Activated naive CD8-positive, alpha-beta T cell treated with anti-CD3 and anti-CD28 coated beads, Interleukin-2, amount 10 ng/mL, durations not matched to agents 7 days and 5 days (primary cell): ENCODE measurements at places on chromosomes 1 and 21.

- H3K4me3 ChIP-seq: no peak overlapping the region
- H3K27ac ChIP-seq: no peak overlapping the region
- DNase-seq: no peak
- no peaks in the 10 kb centered on the region for H3K27me3 ChIP-seq
- peaks cover 11% of the 10 kb centered on the region for H3K4me1 ChIP-seq
- H3K36me3 ChIP-seq: peaks cover 6% of the 10 kb centered on the region
Observed at GRCh38 chr1:51624855-51625254, 8.0 kb downstream of the OSBPL9 start.

DNA sequence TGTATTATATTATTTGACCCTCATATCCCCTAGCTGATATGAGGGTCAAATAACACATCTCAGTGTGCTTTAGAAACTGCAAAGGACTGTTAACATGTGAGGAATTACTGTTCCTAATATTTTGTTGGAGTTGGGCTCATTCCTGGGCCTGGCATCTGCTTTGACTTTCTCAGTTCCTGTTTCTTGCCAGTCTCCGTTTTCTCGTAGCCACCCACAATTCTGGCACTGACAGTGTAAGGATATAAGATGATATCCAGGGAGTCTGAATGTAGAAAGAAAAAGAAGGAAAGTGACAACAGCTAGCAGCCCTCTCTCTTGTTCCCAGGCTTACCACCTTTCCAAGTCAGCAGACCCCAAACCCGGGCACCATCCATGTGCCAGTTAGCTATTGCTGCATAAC lies 54.4 kb upstream of the SCMH1 start:
- DNase-seq: no peak
- H3K27ac ChIP-seq: no peak overlapping the region
- no peaks in the 10 kb centered on the region for H3K36me3 ChIP-seq
- no peaks in the 10 kb centered on the region for H3K4me1 ChIP-seq
- H3K27me3 ChIP-seq: peaks cover 18% of the 10 kb centered on the region
- no peak overlapping the region for H3K4me3 ChIP-seq

DNA sequence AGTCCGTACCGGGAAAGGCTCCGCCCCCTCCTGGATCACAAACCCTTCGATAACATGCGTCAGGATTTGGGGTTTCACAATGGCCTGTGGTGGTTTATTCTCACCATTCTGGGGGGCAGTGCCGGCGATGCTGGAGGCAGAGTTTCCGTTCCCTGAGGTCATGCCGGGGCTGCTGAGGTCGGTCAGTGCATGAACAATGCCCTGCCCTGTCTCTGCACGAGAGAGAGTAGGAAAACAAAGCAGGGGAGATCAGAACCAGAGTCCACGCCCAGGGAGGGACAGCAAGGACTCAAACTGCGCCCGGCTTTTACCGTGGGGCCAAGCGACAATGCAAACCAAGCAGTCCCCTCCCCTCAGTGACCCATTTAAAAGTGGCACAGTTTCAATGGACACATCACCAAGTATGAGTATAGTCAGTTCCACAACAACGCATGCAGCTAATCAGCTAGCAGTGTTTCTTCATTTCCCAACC lies 13.2 kb upstream of the A3GALT2 start:
- DNase-seq: no peak
- H3K27ac ChIP-seq: no peak overlapping the region
- peaks cover 15% of the 10 kb centered on the region for H3K4me1 ChIP-seq
- no peak overlapping the region for H3K4me3 ChIP-seq
- no peaks in the 10 kb centered on the region for H3K27me3 ChIP-seq

- peak overlapping the region; percentile 69 for H3K27ac ChIP-seq
- H3K4me1 ChIP-seq: peaks cover 37% of the 10 kb centered on the region
- peak overlapping the region; percentile 82 for H3K4me3 ChIP-seq
- H3K27me3 ChIP-seq: no peaks in the 10 kb centered on the region
- no peak for DNase-seq
- H3K36me3 ChIP-seq: no peaks in the 10 kb centered on the region
Observed at GRCh38 chr1:153985341-153985912, 712 bp downstream of the RAB13 start.

- no peak for DNase-seq
- no peak overlapping the region for H3K27ac ChIP-seq
- no peak overlapping the region for H3K4me3 ChIP-seq
- H3K4me1 ChIP-seq: no peaks in the 10 kb centered on the region
Observed at GRCh38 chr1:82168482-82168881, 367.7 kb downstream of the ADGRL2 start.

- peak; percentile 46 for DNase-seq
- H3K4me1 ChIP-seq: peaks cover 6% of the 10 kb centered on the region
- H3K4me3 ChIP-seq: peak overlapping the region; percentile 32
- H3K36me3 ChIP-seq: no peaks in the 10 kb centered on the region
- H3K27me3 ChIP-seq: peaks cover 2% of the 10 kb centered on the region
Observed at GRCh38 chr21:44503901-44504399, 36.0 kb downstream of the KRTAP10-1 start.

- H3K4me3 ChIP-seq: no peak overlapping the region
- no peak overlapping the region for H3K27ac ChIP-seq
- DNase-seq: no peak
- no peaks in the 10 kb centered on the region for H3K36me3 ChIP-seq
- no peaks in the 10 kb centered on the region for H3K27me3 ChIP-seq
Observed at GRCh38 chr1:188406636-188407035, 1577.9 kb downstream of the PLA2G4A start.

- no peak overlapping the region for H3K4me3 ChIP-seq
- DNase-seq: no peak
- H3K27ac ChIP-seq: no peak overlapping the region
Observed at GRCh38 chr1:226945106-226945857, 5.2 kb downstream of the COQ8A start.

GRCh38 chr1:22717037-22717760 lies 6.6 kb downstream of the EPHB2 start:
- H3K4me3 ChIP-seq: no peak overlapping the region
- H3K27me3 ChIP-seq: peaks cover 34% of the 10 kb centered on the region

DNA sequence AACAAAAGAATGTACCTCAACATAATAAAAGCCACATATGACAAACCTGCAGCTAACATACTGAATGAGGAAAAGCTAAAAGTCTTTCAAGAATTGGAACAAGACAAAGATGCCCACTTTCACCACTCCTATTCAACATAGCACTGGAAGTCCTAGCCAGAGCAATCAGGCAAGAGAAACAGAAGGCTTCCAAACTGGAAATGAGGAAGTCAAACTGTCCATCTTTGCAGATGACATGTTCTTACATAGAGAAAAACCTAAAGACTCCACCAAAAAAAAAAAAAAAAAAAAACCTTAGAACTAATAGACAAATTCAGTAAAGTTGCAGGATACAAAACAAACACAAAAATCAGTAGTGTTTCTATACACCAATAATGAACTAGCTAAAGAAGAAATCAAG lies 20.2 kb downstream of the NSL1 start:
- no peak overlapping the region for H3K4me3 ChIP-seq
- peaks cover 69% of the 10 kb centered on the region for H3K36me3 ChIP-seq
- no peak for DNase-seq

- peak overlapping the region; percentile 99 for H3K4me3 ChIP-seq
- H3K36me3 ChIP-seq: peaks cover 30% of the 10 kb centered on the region
- no peak for DNase-seq
- no peaks in the 10 kb centered on the region for H3K27me3 ChIP-seq
- peaks cover 27% of the 10 kb centered on the region for H3K4me1 ChIP-seq
- H3K27ac ChIP-seq: peak overlapping the region; percentile 100
Observed at GRCh38 chr1:84505493-84506001, 639 bp upstream of the SPATA1 start.

GRCh38 chr1:206798384-206798996 lies 26.2 kb upstream of the IL10 start:
- peaks cover 23% of the 10 kb centered on the region for H3K27me3 ChIP-seq
- no peak overlapping the region for H3K4me3 ChIP-seq

- H3K27me3 ChIP-seq: peaks cover 5% of the 10 kb centered on the region
- H3K27ac ChIP-seq: no peak overlapping the region
- no peaks in the 10 kb centered on the region for H3K36me3 ChIP-seq
- H3K4me1 ChIP-seq: no peaks in the 10 kb centered on the region
- H3K4me3 ChIP-seq: no peak overlapping the region
Observed at GRCh38 chr1:220300442-220301121, 28.3 kb upstream of the RAB3GAP2 start.

DNA sequence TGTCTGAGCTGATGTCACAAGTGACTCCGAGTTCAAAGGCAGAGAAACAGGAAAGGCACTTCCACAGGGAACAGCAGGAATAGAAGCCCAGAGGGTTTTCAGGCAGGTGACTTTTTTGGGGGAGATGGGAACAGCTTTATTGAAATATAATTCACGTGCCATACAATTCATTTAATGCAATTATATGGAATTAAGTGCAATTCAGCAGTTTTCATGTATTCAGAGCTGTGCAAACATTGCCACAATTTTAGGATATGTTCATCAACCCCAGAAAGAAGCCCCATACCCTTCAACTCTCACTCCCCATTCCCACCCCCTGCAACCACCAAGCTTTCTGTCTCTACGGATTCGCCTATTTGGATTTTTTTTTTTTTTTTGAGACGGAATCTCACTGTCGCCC lies 17.0 kb downstream of the KCNAB2 start:
- H3K4me1 ChIP-seq: peaks cover 2% of the 10 kb centered on the region
- H3K4me3 ChIP-seq: no peak overlapping the region
- H3K27me3 ChIP-seq: no peaks in the 10 kb centered on the region
- no peak for DNase-seq
- H3K27ac ChIP-seq: no peak overlapping the region

- peaks cover 27% of the 10 kb centered on the region for H3K36me3 ChIP-seq
- H3K4me1 ChIP-seq: peaks cover 53% of the 10 kb centered on the region
- no peak for DNase-seq
- H3K4me3 ChIP-seq: peak overlapping the region; percentile 99
- no peaks in the 10 kb centered on the region for H3K27me3 ChIP-seq
Observed at GRCh38 chr1:26790551-26790953, 2.8 kb downstream of the PIGV start.

GRCh38 chr1:183404476-183404875 lies 13.7 kb downstream of the NMNAT2 start:
- H3K27me3 ChIP-seq: peaks cover 18% of the 10 kb centered on the region
- H3K4me1 ChIP-seq: no peaks in the 10 kb centered on the region

- H3K27me3 ChIP-seq: no peaks in the 10 kb centered on the region
Observed at GRCh38 chr1:180482425-180483275, 19.7 kb downstream of the ACBD6 start.

GRCh38 chr1:209780268-209780667 lies 4.1 kb downstream of the C1orf74 start:
- no peak overlapping the region for H3K4me3 ChIP-seq
- no peak for DNase-seq
- peak overlapping the region; percentile 70 for H3K27ac ChIP-seq
- H3K4me1 ChIP-seq: peaks cover 39% of the 10 kb centered on the region

- no peak overlapping the region for H3K4me3 ChIP-seq
- no peaks in the 10 kb centered on the region for H3K36me3 ChIP-seq
- H3K4me1 ChIP-seq: no peaks in the 10 kb centered on the region
- H3K27me3 ChIP-seq: no peaks in the 10 kb centered on the region
- no peak for DNase-seq
Observed at GRCh38 chr1:208834381-208835096, 590.4 kb upstream of the PLXNA2 start.

DNA sequence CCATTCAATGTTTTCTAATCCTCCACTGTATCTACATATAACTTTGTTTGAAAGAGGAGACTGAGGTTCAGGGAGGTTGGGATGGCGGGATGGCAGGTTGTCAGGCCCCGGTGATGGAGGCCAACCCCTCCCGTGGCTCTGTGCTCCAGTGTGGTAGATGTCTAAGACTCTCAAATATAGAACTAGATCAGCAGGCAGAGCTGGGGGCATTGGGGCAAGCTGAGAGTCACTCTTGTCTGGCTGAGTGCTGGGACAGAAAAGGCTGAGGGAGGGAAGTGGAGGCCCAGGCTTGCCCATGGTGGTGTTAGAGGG lies 1.7 kb downstream of the IL6R start:
- peak overlapping the region; percentile 71 for H3K4me3 ChIP-seq
- DNase-seq: no peak
- no peaks in the 10 kb centered on the region for H3K36me3 ChIP-seq

- H3K4me1 ChIP-seq: no peaks in the 10 kb centered on the region
- no peak overlapping the region for H3K4me3 ChIP-seq
- no peaks in the 10 kb centered on the region for H3K36me3 ChIP-seq
- no peak overlapping the region for H3K27ac ChIP-seq
- peaks cover 3% of the 10 kb centered on the region for H3K27me3 ChIP-seq
Observed at GRCh38 chr1:48028218-48029069, 31.3 kb upstream of the TRABD2B start.

GRCh38 chr1:171139890-171140289 lies 45.2 kb upstream of the FMO2 start:
- no peak for DNase-seq
- no peak overlapping the region for H3K27ac ChIP-seq
- peaks cover 3% of the 10 kb centered on the region for H3K27me3 ChIP-seq
- H3K4me1 ChIP-seq: no peaks in the 10 kb centered on the region

DNA sequence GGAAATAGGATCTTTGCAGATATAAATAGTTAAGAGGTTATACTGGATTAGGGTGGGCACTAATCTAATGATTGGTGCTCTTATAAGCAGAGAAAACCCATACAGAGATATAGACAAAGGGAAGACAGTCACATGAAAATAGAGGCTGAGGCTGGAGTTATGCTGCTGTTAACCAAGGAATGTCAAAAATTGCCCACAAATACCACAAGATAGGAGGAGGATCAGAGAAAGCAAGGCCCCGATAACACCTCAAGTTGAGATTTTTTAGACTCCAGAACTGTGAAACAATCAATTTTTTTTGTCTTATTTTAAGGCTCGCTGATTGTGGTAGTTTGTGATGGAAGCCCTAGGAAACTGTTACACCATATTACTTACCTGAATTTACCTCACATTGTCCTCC lies 513.2 kb downstream of the COL11A1 start:
- no peaks in the 10 kb centered on the region for H3K27me3 ChIP-seq
- H3K36me3 ChIP-seq: no peaks in the 10 kb centered on the region

DNA sequence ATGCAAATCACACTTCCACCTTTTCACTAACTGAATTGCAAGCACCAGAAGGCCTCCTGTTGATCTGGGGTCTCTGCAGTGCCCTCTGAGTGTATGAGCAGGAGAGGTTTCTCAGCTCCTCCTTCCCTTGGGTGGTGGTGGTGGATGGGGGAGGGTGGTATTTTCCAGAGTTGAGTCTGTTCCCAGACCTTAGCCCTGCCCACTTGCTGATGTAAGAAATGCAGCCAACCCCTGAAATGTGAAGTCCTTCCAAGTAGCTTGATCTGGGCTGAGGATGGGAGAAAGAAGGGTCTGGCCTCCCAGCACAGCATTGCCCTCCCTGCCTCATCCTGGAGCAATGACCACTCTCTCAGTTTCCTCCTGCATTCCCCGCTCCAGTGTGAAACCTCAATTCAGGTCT lies 6.3 kb upstream of the FOXD2 start:
- H3K27ac ChIP-seq: no peak overlapping the region
- peaks cover 36% of the 10 kb centered on the region for H3K27me3 ChIP-seq
- H3K4me1 ChIP-seq: peaks cover 33% of the 10 kb centered on the region
- DNase-seq: no peak

DNA sequence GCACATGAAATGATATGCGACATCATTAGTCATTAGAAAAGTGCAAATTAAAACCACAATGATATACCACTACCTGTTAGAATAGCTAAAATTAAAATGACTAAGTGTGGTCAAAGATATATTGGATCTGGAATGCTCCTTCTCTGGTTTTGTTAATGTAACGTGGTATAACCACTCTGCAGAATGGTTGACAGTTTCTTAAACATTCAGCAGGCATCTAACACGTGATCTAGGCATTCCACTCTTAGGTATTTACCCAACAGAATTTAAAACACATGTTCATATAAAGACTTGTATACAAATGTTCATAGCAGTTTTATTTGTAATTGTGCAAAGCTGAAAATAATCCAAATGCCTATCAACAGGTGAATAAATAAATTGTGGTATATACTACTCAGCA lies 165.0 kb upstream of the PLXNA2 start:
- peaks cover 10% of the 10 kb centered on the region for H3K27me3 ChIP-seq
- no peaks in the 10 kb centered on the region for H3K4me1 ChIP-seq
- no peak overlapping the region for H3K4me3 ChIP-seq
- no peaks in the 10 kb centered on the region for H3K36me3 ChIP-seq
- DNase-seq: no peak
- no peak overlapping the region for H3K27ac ChIP-seq
